ENCODE measurements at places on chromosomes 2 and 18.

- no peak for DNase-seq
Observed at GRCh38 chr2:232328032-232328422, 50.5 kb upstream of the ALPP start.

- no peak for DNase-seq
Observed at GRCh38 chr2:2808551-2809058, 477.5 kb upstream of the MYT1L start.

GRCh38 chr2:100603414-100603813, 40.6 kb downstream of the PDCL3 start:
- DNase-seq: no peak

DNA sequence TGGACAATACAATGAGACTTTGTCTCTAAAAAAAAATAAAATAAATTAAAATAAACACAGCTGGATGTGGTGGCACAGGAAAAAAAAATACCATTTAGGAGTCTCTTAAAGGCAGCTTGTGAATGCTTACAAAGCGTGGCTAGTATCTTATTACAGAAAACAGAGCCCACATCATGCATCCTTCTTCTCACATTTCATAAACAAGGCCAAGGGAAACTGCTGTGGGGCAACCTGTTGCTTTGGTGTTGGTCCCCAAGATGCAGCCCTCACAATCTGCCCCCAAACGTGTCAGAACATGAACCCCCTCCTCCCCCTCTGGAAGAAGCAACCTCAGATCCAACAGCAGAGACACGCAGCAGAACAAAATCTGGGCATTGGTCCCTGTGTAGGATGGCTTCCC, 2.6 kb downstream of the SLC14A1 start:
- no peak for DNase-seq

DNA sequence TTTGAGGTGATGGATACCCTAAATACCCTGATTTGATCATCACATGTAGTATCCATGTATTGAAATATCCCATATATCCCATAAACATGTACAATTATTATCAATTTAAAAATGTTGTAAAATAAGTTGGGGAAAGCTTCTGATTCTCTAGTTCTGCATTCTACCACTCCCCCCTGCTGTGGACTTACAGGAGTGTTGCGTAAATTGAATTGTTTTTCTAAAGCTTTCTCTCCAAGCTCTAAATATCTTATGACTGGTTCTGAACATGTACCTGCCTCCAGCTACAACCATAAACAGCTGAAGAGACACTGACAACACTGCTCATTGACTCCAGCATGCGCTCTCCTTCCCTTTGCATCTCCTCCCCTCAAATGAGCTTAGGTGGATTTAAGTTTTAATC, 145.2 kb downstream of the MGAT5 start:
- DNase-seq: no peak

Measured in CD14-positive monocyte (primary cell).